Left ventricle myocardium inferior (tissue), 1 donor: ENCODE measurements at places on chromosomes 2 and 18. TPM values are rescaled to one million over a fixed set of nuclear protein-coding genes. Genes with fewer than 3 reads are reported as not detected.

WDR35 gene
- 4.8 TPM for total RNA-seq

DNA sequence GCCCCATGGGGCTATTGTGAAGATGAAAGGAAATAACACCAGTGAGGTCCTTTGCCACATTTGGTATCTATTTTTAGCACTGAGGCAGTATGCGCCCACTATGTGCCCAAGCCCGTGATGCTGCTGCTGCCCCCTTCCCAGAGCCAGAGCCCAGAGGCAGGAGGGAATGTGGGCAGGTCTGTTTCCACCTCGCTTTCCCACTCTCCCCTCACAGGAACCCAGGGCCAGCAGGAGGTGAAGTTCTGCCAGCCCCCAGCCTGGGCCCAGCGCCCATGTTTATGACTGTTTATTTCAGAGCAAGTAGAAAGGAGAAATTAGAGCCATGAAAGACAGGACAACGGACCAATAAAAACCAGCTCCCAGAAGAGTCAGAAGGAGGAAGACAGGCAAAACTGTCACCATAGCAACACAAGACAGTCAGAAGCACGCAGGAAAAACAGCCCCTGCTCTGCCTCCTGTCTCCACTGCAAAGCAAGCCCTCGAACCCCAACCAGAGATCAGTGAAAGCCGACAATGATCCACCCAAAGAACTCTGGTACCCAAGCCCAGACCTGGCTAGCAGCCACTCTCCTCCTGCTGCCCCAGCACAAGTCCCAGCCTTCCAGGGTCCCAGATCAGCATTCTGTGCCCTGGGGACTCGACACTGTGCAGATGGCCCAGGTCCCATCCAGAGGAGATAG is 1.4 kb downstream of the CYRIA start:
- no peak for DNase-seq

DNA sequence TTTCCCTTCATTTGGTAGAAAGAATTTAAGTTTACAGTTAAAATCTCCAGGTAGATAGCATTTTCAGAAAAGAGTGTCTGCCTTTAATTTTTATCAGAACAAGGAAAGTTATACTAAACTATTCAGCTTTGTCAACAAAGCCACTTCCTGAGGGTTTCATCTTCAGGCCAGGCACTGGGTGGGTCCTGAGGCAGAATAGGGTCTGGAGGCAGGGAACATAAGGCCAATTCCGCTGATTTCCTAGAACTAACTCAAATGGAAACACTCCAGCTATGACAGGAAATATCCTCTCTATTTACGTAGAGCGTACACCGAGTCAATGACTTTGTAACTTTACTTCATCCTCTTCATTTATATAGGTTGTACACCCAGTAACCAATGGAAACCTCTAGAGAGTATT is 32.7 kb upstream of the FAM124B start:
- DNase-seq: no peak

GRCh38 chr2:171317492-171318125 is 116.2 kb downstream of the METTL8 start:
- no peak for DNase-seq

DNA sequence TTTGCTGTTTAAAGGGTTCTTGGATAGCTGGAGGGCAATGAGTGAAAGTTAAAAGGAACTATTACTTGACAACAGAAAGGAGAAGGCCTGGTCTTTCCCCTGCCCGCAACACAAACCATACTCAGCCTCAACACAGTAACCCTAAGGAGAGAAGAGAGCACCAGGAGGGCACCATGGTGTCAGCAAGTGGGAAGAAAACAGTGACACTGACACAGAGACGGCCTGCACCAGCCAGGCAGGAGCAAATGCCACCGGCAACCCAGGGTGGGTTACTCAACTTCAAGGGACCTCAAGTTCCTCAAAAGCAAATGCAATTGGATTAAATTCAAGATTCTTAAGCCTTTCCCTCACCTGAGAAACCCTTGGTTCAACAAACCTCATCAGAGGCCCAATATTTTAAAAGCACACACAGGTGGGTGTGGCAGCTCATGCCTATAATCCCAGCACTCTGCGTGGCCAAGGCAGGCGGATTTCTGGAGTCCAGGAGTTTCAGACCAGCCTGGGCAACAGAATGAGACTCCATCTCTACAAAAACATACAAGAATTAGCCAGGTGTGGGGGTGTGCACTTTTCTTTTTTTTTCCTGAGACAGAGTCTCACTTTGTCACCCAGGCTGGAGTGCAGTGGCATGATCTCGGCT is 52.3 kb downstream of the TFCP2L1 start:
- no peak for DNase-seq

- DNase-seq: no peak
Observed at GRCh38 chr2:241706537-241706936, 4.7 kb downstream of the ING5 start.

DNA sequence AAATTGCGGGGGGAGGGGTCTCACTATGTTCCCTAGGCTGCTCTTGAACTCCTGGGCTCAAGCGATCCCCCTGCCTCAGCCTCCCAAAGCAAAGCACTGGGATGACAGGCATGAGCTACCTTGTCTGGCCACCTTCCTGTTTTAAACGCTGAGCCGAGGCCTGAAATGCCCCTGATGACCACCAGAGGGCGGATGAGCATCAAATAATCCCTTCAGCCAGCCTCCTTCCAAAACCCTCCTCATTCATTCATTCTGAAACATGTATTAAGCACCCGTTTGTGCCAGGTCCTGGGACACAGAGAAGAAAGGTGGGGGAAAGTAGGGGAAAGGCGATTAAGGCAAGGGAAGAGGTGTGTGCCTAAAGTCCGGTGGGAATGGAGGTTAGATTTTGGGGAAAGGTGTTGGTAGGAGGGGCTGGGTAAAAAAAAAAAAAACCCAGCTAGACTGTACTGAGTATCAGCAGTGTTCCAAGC is 30.7 kb upstream of the PTMA start:
- DNase-seq: peak; percentile 80

SLC40A1 gene
- 44.0 TPM for total RNA-seq

DNA sequence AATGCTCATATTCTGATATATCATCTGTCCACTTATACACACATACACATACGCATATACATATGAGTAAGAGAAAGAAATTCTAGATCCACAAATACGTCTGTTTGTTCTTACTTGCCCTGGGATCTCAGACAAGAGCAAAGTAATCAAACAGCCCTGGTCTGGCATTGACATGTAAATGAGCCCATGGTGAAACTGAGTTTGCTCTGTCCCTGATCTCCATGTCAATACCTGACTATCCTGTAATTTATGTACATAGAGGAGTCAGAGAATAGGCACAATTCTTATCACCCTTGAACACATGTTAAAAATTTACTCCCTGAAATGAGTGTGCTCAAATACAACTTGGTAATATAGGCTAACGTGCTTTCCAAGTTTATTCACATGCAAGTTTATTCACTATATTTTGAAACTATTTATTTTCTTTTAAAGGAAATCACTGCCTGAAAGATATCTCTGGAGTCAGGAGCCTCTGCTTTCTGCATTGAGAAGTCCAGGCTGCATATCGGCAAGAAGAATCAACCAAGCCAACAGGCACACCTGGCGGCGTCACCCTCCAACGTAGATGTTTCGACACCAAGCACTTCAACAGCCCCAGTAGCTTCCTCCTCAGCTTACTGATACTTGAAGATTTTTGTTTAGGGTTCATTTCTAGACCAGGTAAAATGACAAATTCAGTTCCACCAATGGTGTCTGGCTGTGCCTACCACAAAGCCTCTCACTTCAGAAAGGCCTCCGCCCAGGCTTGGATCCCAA is 100.6 kb downstream of the CMPK2 start:
- DNase-seq: no peak

B3GNT7 gene
- 2.4 TPM for total RNA-seq

DNA sequence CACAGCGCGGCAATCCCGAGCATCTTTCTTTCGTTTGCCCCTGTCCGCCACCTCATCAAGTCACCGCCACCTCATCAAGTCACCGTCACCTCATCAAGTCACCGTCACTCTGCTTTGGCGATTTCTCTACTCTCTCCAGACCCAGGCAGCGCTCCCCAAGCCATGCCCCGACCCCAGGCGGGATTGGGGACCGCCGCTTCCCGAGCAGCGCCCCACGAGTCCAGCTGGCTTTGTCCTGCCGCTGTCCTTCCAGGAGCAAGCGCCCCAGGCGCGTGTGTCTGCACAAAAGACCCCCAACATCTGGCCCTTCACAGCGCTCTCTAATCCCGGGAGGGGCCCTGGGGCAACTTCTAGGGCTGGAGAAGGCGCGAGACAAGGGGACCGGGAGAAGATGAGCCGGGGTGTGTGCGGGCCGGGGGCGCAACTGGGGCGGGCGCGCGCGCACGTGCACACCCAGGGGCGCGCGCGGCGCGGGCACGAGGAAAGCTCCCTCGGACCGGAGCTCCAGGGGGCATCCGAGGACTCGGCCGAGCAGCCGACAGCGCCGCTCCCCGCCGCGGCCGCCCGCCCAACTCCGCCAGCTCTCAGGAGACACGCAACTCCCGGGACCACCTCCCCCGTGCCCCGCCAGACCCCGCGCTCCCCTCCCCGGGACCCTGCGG is 633 bp upstream of the RNF152 start:
- DNase-seq: peak; percentile 59

TBR1 gene
- total RNA-seq: not detected

DNA sequence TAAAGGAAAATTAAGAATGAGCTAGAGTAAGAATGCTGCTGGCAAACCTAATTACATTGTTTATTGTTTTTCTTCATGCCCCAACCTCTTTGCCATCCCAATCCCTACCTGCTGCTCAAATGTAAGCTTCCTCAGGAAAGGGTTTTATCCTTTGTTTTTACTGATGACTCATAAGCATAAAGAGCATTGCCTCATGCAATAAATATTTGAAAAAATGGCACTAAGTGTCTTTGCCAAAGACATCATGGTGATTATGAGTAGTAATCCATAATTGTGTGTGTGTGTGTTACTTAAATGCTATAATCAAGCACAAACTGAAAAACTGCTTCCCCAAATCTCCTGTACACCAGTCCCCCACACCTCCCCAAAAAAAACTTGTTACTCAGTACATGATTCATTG is 53.4 kb downstream of the DNER start:
- no peak for DNase-seq

GRCh38 chr2:197517150-197517549 is 1.3 kb downstream of the MOB4 start:
- no peak for DNase-seq

TRAF3IP1 gene
- total RNA-seq: 14.6 TPM

- DNase-seq: no peak
Observed at GRCh38 chr18:5515011-5515784, 28.6 kb downstream of the EPB41L3 start.

APCDD1 gene
- total RNA-seq: 38.0 TPM

DNA sequence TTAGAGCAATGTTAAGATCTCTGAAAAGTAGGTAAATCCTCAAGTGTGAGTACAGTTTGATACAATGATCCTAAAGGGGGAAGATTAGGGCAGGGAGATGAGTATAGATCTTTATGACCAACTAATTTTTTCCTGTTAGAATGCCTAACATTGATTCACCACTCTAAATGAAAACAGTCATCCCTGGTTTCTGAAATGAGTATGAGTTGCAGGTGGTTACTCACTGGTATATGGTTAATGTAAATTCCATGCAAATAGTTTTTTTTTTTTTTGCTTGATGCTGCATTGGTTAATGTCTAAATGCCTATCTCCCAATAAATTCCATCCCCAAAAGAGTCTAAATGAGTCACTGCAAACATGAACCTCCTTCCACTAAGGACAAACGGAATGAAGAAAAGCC is 55.0 kb upstream of the SERPINB2 start:
- DNase-seq: no peak

GLI2 gene
- 2.4 TPM for total RNA-seq

CREG2 gene
- total RNA-seq: not detected

- no peak for DNase-seq
Observed at GRCh38 chr2:20506201-20506685, 59.4 kb downstream of the RHOB start.
